ENCODE measurements at places on chromosomes 16 and 17.

DNA sequence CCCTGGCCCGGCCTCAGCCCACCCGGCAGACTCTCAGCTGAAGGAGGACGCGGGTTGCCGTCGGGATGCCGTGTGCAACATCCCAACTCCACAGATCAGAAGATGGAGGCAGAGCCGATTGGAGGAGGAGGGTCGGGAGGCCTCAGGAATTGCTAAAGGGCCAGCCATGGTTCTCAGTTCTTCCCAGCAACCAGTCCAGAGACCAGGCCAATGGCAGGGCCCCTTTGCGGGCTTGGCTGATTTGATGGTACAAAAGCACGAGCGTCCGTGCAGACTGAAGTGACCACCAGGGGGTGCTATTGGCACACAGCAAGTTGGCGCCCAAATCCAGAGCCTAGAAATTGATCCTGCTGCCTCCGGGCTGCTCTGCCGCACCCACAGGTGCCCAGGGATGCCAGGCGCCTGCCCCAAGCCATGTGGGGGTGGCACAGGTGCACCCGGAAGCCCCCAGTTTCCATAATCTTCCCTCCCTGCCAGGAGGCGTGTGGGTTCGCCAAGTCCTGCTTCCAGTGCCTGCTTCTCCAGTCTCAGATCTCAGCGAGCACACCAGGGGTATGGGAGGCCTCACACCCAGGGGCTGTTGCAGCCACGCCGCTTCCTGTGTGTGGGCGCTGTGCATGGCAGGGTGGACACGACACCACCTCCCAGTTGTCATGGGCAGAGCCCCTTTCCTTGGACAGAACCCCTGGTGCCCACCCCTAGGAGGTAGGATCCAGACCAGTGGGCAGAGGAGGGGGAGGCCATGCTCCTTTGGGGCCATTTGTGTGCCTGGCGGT lies 7.1 kb upstream of the TEX19 start:
- DNase-seq = no peak

GRCh38 chr17:5201011-5201410 lies 9.3 kb upstream of the ZNF594 start:
- DNase-seq = no peak

- DNase-seq = no peak
Measured at GRCh38 chr17:18159551-18160120, 24.0 kb upstream of the ALKBH5 start.

DNA sequence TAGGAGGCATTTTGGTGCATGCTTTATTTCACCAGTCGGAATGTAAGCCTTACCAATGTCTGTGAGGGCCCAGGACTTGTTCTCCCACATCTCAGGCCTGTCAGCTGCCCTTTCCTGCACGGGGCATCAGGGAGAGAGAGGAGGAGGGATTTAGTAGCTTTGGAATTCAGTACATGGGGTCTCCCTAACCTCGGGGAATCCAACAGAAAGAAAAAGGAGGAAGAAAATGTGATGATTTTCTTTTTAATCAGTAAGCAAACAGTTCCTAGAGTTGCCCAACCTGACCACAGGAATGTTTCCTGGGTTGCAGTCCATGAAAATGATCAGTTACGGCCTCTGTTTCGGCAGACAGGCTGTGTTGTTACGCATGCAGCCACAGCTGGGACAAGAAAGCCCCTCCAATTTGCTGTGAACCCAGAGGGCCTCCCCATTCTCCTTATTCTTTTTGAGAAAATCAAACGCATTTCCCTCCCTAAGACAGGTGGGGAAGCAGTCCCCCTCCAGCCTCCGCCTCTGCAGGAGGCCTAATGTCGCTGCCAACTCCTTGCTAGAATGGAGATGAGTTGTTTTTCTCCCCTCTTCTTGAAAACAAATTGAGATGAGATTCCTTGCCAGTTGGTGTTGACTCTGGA lies 53.1 kb upstream of the TANGO6 start:
- no peak for DNase-seq

- no peak for DNase-seq
Measured at GRCh38 chr17:58632324-58633314, 59.2 kb downstream of the TEX14 start.

- no peak for DNase-seq
Measured at GRCh38 chr16:68860978-68861892, 17.9 kb downstream of the TANGO6 start.

DNA sequence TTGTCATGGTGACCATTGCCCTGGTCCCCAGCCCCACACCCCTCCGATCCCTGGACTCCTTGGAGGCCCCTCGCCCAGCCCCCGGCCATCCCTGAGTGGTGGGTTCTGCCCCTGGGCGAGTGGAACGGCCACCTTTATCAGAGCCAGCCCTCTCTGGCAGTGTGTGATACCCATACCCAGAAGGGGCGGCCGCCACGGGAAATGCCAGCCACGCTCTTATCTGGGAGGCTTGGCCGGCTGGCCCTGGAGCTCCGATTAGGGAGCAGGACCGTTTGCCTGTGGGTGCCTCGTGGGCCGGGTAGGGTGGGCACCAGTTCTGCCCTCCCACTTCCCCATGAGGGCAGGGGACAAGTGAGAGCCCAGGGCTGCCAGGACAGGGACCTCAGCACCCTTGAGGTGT lies 58.3 kb upstream of the ZC3H18 start:
- no peak for DNase-seq

- DNase-seq = no peak
Measured at GRCh38 chr17:70074236-70074830, 692 bp upstream of the KCNJ16 start.

DNA sequence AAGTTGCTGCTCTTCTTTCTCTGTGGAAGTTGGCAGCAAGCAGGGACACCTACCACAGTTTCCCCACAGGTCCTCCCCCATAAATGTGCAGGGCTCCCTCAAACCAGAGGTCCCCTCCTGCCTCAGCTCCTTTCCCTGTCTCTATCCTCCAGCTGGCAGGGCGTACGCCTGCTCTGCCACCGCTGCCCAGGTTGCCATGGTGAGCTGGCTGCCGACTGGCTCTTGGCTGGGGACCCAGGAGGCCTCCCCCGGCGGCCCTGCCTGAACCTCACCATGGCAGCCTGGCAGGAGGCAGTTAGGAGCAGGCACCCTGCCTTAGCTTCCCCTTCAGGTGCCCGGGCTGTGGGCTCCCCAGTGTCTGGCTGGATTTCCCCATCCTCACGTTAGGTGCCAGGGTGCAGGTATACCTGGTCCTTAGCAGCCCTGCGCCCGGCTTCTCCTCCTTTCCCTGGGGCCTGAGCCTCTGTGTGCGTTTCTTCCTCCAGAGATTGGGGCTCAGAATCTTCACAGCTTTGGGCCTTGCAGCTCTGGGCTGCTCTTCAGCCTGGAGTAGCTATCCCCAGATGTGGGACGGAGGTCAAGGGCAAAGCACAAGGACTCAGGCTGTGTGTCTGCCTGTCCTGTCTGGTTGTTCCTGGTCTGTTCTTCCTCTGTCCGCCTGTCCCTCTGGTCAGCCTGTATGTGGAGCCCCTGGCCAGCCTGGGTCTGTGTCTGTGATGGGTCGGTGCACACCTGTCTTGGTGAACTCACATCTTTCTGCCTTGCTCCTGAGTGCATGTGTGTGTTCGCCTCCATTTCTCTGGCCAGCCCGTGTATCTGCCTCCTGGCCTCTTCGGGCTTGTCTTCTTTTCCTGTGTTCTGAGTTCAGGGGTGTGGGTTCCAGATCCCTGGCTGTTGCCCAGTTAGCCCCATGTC lies 15.7 kb downstream of the GJD3 start:
- DNase-seq = peak; percentile 52

- DNase-seq = no peak
Measured at GRCh38 chr17:7951143-7951792, 19.3 kb downstream of the CNTROB start.

GRCh38 chr17:44049294-44050060 lies 17.0 kb downstream of the LSM12 start:
- DNase-seq = no peak

- no peak for DNase-seq
Measured at GRCh38 chr16:19329932-19330331, 44.4 kb downstream of the CLEC19A start.

GRCh38 chr16:25914357-25914962 lies 222.7 kb downstream of the HS3ST4 start:
- DNase-seq = no peak

DNA sequence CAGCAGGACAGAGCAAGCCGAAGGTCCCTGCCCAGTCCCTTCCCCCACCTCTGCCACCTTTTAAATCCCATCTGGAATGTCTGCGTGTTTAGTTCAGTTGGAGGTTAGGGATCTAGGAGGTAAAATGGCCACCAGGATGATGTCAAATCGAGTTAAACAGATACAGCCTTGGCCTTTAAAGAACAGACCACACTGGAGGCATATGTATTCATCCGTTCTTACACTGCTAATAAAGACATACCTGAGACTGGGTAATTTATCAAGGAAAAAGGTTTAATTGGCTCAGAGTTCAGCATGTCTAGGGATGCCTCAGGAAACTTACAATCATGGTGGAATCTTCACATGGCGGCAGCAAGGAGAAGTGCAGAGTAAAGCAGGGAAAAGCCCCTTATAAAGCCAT lies 167.8 kb upstream of the CACNG5 start:
- DNase-seq = no peak

DNA sequence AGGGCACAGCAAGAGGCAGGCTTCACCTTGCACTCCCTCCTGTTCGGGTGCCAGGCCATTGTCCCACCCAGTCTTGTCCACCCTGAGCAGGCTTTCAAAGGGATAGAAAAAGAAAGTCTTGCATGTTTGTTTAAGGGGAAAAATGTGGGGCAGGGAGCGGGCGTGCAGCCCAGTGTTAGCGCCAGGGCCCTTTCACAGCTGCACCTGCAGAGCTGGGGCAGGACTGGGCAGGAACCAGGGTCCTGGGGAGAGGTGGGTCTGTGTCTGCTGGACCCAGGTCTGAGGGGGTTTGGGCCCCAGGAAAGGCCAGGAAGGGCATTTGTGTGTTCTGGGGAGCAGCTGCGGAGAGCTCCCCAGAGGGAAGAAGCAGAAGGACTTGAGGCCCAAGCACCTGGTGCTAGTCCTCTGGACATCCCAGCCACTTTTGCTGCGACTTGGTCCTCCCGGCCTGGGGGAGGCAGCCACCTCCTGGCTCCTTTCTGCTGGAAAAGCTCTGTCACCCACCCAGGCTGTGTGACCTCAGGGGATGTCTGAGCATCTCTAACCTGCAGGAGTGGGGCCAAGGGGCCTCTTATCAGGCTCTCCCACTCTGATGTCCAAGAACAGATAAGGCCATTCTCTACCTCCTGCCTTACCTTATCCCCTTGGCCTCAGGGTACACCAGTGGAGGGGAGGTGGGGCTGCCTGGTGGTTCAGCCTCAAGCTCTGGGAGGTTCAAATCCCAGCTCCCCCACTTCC lies 44.7 kb downstream of the PSME3IP1 start:
- no peak for DNase-seq

GRCh38 chr16:84486551-84487235 lies 17.8 kb downstream of the MEAK7 start:
- DNase-seq = no peak

DNA sequence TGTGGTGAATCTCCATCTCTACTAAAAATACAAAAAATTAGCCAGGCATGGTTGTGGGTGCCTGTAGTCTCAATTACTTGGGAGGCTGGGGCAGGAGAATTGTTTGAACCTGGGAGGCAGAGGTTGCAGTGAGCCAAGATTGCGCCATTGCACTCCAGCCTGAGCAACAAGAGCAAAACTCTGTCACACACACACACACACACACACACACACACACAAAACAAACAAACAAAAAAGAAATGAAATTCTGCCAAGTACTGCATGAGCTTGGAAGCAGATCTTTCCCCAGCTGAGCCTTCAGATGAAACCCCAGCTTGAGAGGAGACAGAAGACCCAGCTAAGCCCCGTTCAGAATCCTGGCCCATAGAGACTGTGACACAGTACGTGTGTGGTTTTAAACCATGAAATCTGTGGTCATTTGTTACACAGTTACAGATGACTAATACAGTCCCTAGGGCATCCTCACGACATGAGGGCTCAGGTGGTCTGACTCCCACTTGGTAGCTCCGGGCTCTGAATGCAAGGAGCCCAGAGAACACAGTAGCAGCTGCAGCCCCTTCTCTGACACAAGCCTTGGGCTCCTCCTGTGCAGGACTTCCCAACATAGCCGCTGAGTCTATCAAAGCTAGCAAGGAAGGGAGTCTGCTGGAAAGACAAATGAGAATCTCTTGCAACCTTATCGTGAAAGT lies 132.8 kb downstream of the SEC14L1 start:
- no peak for DNase-seq

DNA sequence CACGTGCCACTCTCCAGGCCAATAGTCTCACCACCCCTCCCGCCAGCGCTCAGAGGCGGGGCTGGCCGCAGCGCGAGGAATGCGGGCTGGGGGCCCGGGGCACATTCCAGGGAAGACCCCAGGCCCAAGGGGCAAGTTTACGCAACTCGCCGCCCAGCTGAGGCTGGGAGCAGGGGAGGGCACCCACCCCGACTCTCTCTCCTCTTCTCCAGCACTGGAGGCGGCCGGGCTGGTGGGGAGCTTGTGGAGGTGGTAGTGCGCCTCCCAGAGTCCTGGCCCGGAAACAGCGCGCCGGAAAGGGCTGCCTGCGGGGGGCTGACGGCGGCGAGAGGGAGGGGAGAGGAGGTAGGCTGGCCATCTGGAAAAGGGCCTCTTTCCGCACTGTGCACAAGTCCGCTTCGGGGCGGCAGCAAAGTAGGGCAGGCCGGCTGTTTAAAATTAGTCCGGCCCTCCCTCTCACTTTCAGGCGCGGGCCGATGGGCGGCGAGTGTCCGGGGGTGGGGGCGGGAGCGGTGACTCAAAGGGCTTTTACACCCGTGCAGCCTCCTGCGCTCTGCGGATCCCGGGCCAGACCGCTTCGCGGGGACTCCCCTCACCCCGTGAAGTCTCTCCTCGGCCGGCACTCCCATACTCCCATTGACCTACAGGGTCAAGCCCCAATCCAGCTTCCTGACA lies 1.1 kb downstream of the FHOD1 start:
- DNase-seq = peak; percentile 42

GRCh38 chr16:13529193-13529982 lies 390.6 kb upstream of the ERCC4 start:
- DNase-seq = no peak

- DNase-seq = no peak
Measured at GRCh38 chr17:60353773-60354172, 38.2 kb downstream of the USP32 start.

- DNase-seq = no peak
Measured at GRCh38 chr16:55713103-55713502, 57.3 kb downstream of the SLC6A2 start.

GRCh38 chr17:72901657-72902056 lies 190.8 kb downstream of the SLC39A11 start:
- DNase-seq = no peak

- no peak for DNase-seq
Measured at GRCh38 chr16:29809031-29809747, 2.8 kb upstream of the PRRT2 start.

DNA sequence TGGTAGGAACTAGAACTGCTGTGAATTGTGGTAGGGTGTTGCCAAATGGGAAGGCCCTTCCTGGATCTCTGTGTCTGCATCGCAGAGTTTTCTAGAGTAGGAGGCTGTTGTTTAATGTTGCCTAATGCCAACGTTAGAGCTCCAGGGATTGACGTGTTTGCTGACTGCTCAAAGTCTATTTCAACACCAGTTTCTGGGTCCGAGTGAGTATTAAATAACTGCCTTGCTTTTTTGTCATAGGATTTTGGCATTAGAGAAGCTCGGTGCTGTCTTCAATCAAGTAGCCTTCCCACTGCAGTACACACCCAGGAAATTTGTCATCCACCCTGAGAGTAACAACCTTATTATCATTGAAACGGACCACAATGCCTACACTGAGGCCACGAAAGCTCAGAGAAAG lies 40.0 kb downstream of the SF3B3 start:
- DNase-seq = no peak

- no peak for DNase-seq
Measured at GRCh38 chr16:54927125-54928015, 3.3 kb upstream of the IRX5 start.
